ENCODE measurements at places on chromosomes 11 and 22. TPM values are rescaled to one million over a fixed set of nuclear protein-coding genes. Genes with fewer than 3 reads are reported as not detected.

OR8A1 gene
- not detected for total RNA-seq

SEC14L6 gene
- total RNA-seq: 0.22 TPM

SERPING1 gene
- 689 TPM for total RNA-seq

OR8G1 gene
- not detected for total RNA-seq

GP1BB gene
- total RNA-seq: 8.6 TPM

APOL4 gene
- total RNA-seq: 18.8 TPM

KCNQ1OT1 gene
- total RNA-seq: 0.52 TPM

HTR3A gene
- 0.54 TPM for total RNA-seq

MS4A4A gene
- 37.7 TPM for total RNA-seq

RASSF7 gene
- 5.1 TPM for total RNA-seq

VWCE gene
- not detected for total RNA-seq

ZNF143 gene
- total RNA-seq: 55.8 TPM

MOB2 gene
- total RNA-seq: 103 TPM

SAA4 gene
- 1.5 TPM for total RNA-seq

WNT11 gene
- total RNA-seq: 17.1 TPM

KIAA1671 gene
- 20.9 TPM for total RNA-seq

IGF2 gene
- total RNA-seq: 8.7 TPM

OR51F2 gene
- not detected for total RNA-seq

CYP2D6 gene
- total RNA-seq: 0.40 TPM

DNAJB7 gene
- total RNA-seq: not detected

TMEM80 gene
- 38.8 TPM for total RNA-seq

NFAM1 gene
- total RNA-seq: 2.1 TPM

USP28 gene
- 12.5 TPM for total RNA-seq

CCDC73 gene
- not detected for total RNA-seq

BIRC3 gene
- 15.9 TPM for total RNA-seq

FBXO3 gene
- total RNA-seq: 81.4 TPM

ESAM gene
- 9.8 TPM for total RNA-seq

ART5 gene
- total RNA-seq: 0.27 TPM

PLEKHA7 gene
- 12.0 TPM for total RNA-seq

FXYD6 gene
- total RNA-seq: 73.5 TPM

SPON1 gene
- total RNA-seq: 11.0 TPM

RAB3IL1 gene
- total RNA-seq: 17.6 TPM

OR10S1 gene
- total RNA-seq: not detected

HBE1 gene
- total RNA-seq: not detected

ZBTB16 gene
- total RNA-seq: 261 TPM

SOX6 gene
- total RNA-seq: 2.3 TPM

SLC22A6 gene
- not detected for total RNA-seq

HOATZ gene
- not detected for total RNA-seq

MORC2 gene
- total RNA-seq: 33.3 TPM

CCDC15 gene
- total RNA-seq: 1.3 TPM

C11orf87 gene
- 0.13 TPM for total RNA-seq

Measured in gastroesophageal sphincter (tissue), 4 donors.